ENCODE measurements at places on chromosomes 1 and 21.

DNA sequence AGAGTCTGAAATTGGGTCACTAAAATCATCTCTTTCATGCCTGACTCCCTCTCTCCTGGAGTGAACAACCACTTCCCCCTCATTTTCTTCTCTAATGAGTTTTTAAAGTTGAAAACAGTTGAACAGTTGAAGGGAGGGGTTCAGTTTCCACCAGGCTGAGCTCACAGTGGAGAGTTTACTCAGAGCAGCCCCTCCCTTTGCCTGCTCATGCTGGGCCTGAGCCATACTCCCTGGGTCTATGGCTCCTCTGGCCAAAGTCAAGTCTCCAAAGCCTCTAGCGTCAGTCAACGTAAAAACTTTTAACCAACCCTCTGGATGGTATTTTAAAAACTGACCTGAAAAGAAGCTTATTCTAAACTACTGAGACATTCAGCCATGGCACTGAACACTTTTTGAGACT is 100.8 kb upstream of the RNPC3 start:
- DNase-seq: no peak

- no peak for DNase-seq
Observed at GRCh38 chr1:213192026-213192425, 141.0 kb downstream of the RPS6KC1 start.

DNA sequence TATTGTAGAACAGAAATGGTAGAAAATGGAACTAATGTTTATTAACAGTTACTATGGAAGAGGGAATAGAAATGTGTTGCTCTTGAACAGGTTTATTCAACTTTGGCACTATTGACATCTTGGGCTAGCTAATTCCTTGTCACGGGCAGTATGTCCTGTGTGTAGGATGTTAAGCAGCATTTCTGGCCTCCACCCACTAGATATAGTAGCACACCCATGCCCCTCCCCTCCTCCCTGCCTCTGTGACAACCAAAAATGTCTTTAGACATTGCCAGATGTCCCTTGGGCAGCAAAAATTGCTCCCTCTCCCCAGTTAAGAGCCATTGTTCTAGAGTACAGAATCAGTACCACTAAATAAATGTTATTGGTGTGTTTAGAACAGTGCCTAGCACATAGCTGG is 91.4 kb upstream of the TPTE start:
- DNase-seq: no peak

DNA sequence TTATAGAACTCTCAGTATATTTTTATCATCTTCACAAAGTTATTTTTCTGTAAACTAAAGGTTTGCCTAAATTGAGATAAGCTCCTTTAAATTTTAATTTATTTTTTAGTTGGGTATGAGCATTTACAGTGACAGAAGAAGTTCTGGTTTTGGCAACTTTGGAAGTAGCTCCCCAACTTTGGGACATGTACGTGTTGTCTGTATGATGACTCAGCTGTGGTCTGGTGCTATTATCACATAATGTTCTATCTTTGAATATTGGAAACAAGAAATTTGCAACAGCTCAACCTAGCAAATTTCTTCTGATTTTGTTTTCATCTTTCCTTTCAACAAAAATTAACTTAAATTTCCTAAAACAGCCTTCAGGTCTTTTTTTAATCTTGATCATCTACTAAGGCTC is 46.6 kb upstream of the C1orf105 start:
- no peak for DNase-seq

GRCh38 chr1:166080277-166080966 is 86.4 kb downstream of the FAM78B start:
- DNase-seq: no peak

- no peak for DNase-seq
Observed at GRCh38 chr1:60971330-60971729, 111.0 kb upstream of the NFIA start.
